ENCODE measurements at places on chromosomes 16 and 17.

DNA sequence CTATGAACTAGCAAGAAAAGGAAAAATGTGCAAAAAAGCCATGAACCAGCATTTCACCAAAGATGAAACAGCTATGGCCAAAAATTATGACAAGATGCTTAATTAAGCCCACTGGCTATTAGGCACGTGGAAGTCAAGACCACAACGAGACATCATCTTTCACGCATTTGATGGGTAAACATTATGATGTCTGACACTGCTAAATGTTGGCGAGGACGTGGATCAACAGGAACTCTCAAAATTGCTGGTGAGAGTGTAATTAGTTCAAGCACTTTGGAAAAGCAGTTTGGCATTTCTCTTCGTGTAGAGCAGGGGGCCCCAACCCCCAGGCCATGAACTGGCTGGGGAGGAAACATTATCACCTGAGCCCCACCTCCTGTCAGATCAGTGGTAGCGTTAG, 39.6 kb upstream of the ADGRG1 start:
- DNase-seq, result no peak

DNA sequence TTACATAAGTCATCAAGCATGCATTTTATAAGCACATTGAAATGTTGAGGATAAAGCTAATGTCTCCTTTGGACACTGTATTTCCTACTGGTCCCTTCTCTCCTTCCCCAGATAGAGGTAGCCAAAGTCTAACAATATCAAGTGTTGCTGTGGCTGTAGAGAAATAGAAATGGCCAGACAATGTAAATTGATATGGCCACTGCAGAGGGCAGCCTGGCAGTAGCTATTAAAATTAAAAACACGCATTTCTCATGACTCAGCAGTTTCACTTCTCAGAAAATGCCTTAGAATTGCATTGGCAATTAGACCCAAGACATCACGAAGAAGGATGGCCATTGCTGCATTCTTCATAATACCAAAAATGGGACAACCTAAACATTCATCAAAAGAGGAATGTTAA, 46.8 kb upstream of the MRTFB start:
- DNase-seq, result no peak

DNA sequence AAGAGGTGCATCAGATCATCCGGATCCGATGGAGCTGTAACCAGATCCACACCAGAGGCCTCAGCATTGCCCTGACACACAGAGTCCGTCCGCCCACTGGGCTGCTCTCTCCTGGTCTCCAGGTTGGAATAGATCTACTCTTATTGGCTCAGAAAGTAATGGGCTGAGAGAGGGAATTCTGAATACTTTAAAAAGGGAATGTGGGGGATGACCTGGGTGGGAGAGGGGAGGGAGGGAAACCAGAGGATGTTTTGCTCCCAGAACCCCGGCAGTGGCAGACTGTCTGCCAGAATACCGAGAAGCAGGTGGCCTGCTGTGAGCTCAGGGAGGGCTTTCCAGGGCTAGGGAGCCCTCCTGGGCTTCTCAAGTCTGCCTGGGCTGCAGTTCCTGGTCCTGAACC, 126.5 kb downstream of the ENGASE start:
- no peak for DNase-seq

GRCh38 chr17:16919663-16920627, 52.0 kb downstream of the TNFRSF13B start:
- DNase-seq, result no peak

GRCh38 chr16:22300427-22301071, 3.3 kb downstream of the POLR3E start:
- no peak for DNase-seq

DNA sequence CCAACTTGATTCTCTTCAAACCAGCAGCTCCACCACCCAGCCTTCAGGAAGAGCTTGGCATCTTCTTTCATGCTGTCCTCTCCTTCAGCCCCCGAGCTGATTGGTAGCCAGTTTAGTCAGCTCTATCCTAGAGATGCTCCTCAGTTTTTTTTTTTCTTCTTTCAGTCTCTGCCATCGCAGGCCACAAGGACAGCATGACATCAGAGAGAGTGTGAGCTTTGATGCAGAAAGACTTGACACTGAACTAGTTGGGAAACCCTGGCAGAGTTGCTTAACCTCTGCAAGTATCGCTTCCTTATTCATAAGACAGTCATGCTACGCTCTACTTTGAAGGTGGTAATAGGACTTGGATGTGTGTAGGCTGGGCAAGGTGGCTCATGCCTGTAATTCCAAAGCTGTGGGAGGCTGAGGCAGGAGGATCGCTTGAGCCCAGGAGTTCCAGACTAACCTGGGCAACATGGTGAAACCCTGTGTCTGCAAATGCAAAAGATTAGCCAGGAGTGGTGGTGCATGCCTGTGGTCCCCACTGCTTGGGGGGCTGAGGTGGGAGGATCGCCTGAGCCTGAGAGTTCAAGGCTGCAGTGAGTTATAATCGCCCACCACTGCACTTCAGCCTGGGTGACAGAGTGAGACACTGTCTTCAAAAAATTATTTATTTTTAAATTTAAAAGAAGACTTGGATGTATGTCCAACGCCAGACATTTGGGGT, 2.6 kb downstream of the CD300LB start:
- DNase-seq, result no peak

GRCh38 chr17:78179372-78179771, 7.5 kb downstream of the TK1 start:
- DNase-seq, result no peak

DNA sequence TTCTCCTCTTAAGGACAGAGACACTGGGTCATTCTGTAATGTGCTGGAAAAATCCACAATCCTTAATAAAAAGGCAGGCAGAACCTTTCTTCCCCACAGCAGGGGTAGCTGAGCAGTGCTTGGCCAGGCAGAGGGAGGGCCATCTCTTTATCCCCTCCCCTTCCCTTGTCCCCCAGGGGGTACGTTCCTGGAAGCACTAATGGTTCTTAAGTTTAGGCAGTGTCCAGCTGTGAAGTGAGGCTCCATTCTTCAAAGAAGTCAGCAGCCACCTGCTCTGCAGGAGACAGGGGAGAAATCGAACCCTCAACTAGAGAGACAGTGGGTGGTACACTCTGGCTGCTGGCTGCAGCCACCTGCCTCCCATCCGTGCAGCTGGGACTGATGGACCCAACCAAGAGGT, 533.9 kb upstream of the CDH11 start:
- DNase-seq, result no peak

GRCh38 chr17:61385577-61386236, 13.9 kb upstream of the TBX2 start:
- no peak for DNase-seq

DNA sequence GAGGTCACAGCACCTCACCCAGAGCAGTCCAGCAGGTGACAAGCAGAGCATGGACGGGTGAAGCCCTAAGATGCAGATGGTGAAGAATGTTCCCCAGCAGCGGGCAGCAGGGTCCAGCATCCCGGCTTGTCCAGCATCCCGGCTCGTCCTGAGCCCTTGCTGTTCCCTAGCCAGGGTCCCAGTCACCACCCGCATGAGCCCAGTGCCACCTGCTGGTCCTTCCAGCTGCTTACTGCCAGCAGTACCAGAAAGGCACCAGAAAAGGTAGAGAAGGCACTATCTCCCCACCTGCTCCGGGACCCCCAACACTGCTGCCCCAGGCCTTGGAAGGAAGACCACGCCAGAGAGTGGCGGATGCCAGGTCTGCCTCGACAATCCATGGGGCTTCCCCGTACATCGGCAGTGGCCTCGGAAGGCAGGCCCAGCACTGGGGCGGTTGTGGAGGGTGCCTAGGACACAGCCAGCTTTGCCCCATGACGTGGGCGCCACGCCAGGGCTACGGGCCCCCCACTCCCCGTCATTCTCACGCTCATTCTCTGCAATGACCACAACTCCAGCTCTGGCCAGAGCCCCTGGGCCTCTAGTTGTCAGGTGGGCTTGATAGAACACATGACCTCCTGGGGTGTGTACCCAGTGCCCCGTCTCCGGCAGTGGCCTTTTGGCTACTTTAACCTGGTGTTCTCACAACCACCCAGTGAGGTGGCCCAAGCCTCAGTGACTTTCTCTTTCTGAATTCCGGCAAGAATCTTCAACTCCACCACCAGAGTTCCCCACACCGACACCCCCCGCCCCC, 1.4 kb downstream of the CENPX start:
- DNase-seq, result no peak

GRCh38 chr16:5025171-5025632, 8.5 kb downstream of the NAGPA start:
- DNase-seq, result no peak

- DNase-seq, result no peak
These were observed 578.4 kb downstream of the CDH11 start for GRCh38 chr16:64543441-64543840.

DNA sequence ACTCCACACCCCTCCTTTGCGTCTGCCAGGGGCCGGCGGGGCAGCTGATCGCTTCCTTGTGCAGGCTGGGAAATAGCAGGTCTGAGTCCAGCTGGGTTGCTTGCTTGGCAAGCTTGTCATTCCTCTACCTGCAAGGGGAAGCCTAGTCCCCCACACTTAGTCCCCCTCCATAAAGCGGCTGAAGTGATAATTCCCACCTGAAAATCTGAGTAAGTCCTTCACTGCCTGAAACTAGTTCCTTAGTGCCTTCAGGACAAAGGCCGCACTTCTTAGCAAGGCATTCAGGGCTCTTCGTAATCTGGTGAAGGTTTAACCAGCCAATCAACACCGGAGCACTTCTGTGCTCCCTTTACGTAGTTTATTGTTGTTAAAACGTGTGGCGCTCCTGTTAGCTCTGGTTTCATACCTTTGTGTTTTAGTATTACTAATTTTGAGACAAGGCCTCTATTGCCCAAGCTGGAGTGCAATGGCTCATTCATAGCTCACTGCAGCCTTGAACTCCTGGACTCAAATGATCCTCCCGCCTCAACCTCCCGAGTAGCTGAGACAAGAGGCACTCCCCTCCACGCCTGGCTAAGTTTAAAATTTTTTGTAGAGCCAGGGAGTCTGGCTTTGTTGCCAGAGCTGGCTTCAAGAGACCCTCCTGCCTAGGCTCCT, 817 bp downstream of the PSKH1 start:
- DNase-seq, result no peak

DNA sequence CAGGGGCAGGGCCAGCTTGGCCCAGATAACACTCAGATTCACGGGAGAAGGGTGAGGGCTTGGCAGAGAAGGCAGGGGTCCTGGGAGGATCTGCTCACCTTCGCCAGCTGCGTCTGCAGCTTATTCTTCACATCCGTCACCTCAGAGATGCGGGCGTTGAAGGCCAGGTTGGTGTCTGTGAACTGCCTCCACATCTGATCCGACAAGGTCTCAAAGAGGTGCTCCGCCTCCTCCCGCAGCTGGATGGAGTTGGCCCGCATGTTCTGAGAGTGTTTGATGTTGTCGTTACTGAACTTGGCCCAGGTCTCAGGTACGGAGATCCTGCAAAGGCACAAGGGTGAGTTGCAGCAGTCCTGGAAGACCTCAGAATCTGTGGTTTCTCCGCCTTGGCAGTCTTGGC, 18.9 kb downstream of the TEKT5 start:
- no peak for DNase-seq

DNA sequence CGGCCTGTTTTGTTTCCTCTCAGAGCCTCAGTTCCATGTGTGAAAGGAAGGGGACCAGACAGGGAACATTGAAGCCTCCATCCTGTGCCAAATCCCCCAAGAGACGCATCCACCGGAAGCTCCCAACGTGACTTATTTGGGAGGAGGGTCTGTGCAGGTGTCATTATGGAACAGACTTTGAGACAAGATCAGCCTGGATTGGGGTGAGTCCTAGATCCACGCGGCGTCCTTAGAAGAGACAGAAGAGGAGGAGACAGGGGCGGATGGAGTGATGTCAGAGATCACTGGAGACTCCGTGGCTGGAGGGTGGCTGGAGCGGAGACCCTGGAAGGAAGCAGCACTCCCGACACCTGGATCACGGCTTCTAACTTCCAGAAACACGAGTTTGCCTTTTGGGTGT, 80.0 kb downstream of the KLHDC4 start:
- DNase-seq, result no peak

GRCh38 chr17:59331929-59332748, 684 bp downstream of the YPEL2 start:
- DNase-seq, result no peak

DNA sequence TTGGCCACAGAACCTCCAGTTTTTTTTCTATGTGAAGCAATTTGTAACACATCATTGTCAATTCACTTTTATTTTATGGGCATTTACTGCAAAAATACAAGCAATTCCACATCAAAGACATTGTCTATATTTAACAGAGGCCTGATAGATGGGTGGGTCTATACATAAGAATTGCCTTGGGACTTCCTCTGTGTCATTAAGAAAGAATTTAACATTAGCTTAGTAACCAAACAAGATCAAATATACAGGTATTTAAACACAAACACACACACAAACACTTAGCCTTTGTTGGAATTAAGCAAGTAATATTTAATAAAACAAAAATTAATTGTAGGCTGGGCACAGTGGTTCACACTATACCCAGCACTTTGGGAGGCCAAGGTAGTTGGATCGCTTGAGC, 4.3 kb upstream of the PITPNC1 start:
- DNase-seq, result no peak

DNA sequence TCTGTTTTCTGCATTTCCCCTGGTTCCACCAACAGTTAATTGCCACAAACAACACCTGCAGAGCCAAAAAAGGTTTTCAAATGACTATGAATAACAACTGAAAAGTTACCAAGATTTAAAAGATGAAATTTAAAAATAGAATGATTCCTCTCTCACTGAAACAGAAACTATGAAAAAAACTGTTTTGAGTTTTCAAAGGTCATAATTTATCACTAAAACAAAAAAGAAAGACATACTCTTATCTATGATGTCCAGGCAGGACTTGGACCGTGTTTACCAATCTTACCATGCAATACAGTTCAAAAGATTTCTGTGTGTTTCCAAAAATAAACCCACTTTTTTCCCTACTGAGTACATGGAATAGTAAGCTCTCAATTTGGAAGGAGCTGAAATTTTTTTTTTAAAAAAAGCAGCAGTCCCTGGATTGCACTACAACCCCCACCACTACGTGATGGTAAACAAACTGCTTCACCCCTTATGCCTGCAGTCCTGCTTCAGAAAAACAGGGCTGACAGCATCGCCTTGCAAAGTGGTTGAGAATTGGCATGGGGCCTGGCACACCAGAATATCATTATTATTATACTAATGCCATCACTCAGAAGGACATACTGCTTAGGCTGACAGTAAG, 8.5 kb downstream of the TXNDC11 start:
- DNase-seq, result no peak

- no peak for DNase-seq
These were observed 73.4 kb downstream of the HELZ start for GRCh38 chr17:67171560-67171959.

GRCh38 chr16:24645739-24646645, 83.5 kb upstream of the TNRC6A start:
- no peak for DNase-seq

DNA sequence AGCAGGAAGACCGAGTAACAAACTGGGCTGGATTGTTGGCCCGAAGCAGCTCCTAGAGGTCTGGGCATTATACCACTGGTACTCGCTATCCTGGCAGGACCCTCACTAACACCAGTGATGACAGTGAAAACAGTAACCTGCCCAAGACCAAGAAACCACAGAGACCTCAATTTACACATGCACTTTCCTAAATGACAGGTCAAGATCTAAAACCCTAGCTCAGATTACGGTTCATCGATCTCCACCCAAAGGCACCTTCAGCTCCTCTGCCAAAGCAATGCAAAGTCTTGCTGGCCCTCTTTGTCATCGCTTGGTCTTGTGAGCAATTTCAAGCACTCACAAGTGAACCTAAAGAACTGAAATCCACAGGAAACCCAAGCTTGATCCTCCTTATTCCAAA, 1.5 kb downstream of the PIP4K2B start:
- no peak for DNase-seq

All from cerebellar nuclear complex (tissue), 1 donor.